Stimulated activated CD4-positive, alpha-beta T cell treated with anti-CD3 and anti-CD28 coated beads, Interleukin-1b, Interleukin-23, amount 100 ng/mL, for 1 hour (primary cell): ENCODE measurements at places on chromosomes 5 and 9.
A peak's percentile ranks its signal among the peaks of the same experiment; 100 is the strongest.

GRCh38 chr9:103203172-103203571, 208.0 kb downstream of the CYLC2 start:
- no peak for DNase-seq

GRCh38 chr9:3656224-3656623, 130.4 kb upstream of the RFX3 start:
- no peak for DNase-seq

DNA sequence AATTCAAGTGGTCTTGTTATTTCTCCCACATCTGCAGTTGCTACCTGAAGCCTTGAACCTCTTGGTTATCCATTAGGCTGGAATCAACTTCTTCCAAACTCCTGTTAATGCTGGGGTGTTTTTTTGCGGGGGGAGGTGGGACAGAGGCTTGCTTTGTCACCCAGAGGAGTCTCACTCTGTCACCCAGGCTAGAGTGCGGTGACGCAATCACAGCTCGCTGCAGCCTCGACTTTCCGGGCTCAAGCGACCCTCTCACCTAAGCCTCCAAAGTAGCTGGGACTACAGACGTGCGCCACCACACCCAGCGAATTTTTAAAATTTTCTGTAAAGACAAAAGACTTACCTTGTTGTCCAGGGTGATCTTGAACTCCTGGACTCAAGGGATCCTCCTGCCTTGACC, 4.4 kb downstream of the SCGB3A1 start:
- DNase-seq, result no peak

DNA sequence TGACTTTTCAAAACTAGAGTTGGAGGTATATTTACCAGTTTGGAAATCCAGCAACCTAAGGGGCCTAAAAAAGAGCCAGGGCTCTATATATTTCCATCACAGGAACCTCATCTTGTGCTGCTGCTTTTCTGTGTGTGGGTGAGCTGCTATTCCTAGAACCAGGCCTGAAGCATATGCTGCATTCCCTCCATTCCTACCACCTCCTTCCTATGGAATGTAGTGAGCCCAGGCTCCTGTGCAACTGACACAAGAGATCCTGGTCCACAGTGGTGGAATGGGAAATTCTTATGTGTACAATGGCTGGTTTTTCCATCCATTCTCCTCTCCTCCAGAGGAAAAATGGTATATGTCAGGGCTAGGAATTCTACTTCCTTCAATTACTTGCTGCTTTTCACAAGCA, 39.1 kb downstream of the SPEF2 start:
- no peak for DNase-seq

DNA sequence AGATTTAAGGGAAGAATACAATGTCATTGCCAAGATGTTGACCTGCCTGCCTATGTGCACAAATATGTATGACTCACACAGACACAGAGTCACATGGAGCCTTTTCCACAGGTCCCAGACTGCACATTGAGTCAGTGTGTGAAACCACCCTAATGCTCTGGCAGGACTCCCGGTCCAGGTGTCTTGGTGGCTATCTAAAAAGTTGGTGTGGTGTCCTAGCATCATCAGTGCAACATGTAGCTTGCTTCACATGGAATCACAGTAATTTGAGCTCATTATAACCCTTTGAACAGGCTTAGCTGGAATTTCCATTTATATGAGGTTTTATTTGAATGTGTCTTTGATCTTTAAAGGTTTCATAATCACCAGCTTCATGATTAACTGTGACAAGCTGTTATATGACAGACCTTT, 10.7 kb downstream of the IFNA5 start:
- no peak for DNase-seq

- DNase-seq, result no peak
Observed at GRCh38 chr5:58235299-58235698, 224.6 kb downstream of the PLK2 start.

DNA sequence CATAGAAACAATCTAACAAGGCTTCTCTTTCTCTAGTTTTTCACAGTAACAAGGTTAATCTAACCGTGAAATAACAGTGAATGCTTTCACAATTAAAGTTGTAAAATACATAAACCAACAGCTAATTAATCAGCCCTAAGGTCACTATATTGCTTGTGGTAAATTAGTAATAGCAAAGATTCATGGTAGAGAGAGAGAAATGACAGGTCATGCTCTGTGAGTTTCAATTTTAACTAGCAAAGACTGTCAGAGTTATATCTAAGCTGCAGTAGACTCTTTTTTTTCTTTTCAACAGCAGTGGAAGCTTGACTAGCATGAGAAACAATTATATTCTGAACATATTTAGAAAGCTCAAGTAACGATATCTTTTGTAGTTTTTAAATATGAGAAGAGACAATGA, 1068.0 kb downstream of the MAT2B start:
- DNase-seq, result no peak

- DNase-seq, result peak; percentile 53
Observed at GRCh38 chr9:124774129-124774978, 2.6 kb upstream of the OLFML2A start.

GRCh38 chr9:121262953-121263352, 5.0 kb upstream of the GSN start:
- DNase-seq, result no peak

- no peak for DNase-seq
Observed at GRCh38 chr5:103490030-103490739, 72.4 kb downstream of the NUDT12 start.

DNA sequence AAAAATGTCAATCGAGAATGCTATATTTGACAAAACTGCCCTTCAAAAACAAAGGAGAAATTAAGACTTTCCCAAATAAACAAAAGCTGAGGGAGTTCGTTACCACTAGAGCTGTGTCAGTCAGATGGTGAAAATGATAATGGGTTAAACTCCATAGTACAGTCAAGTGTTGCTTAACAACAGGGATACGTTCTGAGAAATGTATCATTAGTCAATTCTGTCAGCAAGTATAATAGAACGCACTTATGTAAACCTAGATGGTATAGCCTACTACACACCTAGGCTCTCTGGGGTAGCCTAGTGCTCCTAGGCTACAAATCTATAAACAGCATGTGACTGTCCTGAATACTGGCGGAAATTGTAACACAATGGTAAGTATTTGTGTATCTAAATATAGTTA, 138.7 kb downstream of the DRD1 start:
- DNase-seq, result no peak

DNA sequence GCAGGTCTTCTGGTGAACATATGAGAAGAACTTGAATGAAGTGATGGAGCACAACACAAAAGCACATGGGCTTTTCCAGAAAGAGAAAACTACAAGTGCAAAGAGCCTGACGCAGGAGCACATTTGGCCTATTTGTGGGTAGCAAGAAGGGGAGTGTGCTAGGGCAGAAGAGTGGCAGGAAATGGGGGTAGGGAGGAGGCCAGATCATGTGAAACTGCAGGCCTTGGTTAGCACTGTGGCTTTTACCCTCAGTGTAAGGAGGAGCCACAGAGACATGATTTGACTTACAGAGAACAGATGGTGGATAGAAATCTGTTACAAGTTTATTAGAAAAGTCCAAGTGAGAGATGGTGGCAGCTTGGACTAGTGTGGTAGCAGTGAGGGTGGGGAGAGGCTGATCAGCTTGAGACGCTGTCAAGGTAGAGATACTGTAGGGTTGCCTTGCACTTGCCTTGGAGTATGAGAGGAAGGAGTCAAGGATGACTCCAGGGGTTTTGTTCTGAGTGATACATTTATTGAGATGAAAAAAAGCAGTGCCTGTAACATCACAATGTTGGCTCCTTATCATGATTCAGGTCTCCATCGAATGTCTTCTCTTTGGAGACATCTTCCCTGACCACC, 126.7 kb downstream of the PPP2R2B start:
- DNase-seq, result no peak

GRCh38 chr5:171596391-171596878, 177.0 kb downstream of the FGF18 start:
- no peak for DNase-seq
